Activated CD8-positive, alpha-beta memory T cell treated with anti-CD3 and anti-CD28 coated beads for 24 hours (primary cell): ENCODE measurements at places on chromosomes 3 and 15.

- DNase-seq, result no peak
These were observed at the start of gene TM4SF4 for GRCh38 chr3:149474250-149474817. Gene TM4SF4, plus strand, starts transcription at chr3:149474697. Its CDS starts 181 bp downstream, at chr3:149474878.

DNA sequence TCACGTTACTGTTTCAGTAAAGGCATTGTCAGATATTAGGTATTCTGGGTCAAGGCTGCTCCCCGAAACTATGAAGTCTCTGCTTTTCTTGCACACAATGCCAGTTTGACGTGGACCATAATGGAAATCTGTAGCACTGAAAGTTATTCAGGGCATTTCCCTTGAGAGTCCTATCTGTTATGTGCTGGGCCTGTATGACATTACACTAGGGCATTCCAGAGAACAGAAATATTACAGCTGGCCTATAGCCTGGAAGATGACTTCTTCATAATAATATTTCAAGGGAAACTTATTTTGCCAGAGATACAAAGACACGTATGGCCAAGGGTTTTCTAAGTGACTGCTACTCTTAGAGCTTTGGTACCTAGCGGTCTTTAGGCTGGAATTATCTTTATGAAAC lies 613.6 kb upstream of the CBLB start:
- DNase-seq, result no peak

- no peak for DNase-seq
These were observed 44.7 kb downstream of the GOLIM4 start for GRCh38 chr3:168051070-168051469.

DNA sequence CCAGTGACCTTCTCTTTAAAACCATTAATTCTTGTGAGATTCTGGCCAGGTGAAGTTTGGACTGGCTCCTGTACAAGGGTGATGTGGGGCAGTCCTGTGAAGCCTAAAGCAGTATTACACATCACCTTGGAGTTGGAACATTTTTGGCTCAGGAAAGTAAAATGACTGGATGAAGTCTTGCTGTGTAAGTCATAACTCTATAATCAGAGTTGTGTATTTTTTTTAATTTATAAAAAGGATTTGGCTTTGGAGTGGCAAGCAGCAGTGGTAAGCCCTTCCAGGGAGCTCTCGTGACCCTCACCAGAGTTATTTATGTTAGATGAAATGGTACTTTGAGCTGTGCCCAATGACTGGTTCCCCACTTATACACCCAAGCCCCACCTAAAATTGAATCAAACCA lies 331.2 kb upstream of the DCBLD2 start:
- no peak for DNase-seq

DNA sequence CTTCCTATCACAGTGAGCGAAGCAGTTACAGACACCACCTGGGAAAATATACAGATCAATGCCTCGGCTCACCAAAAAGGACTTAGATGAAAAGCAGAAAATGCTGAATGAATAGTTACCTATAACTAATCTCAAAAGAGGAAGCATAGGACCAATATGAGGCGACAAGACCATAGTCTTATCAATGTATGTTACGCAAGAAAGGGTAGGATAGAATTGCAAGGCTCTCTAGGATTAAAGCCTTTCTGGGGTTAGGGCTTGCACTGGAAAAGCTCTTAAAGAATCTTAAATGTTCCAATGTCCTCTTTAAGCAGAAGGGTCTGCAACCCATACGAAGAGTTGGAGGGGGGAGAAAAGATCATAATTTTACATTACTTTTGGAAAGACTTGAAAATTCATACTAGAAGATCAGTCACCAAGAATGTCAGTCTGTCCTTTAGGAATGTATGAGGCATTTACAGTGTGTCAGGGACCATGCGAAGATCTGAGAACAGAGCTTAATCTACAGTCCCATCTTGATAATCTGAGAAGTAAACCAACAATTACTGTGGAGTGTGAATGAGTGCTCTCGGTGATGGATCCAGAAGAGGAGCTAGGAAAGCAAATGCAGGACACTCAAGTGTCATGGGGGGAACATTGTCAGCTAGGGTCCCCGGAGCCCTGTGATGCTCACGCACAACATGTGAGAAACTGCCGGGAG lies 185.9 kb downstream of the GREM1 start:
- no peak for DNase-seq

- DNase-seq, result no peak
These were observed 81.1 kb downstream of the NUP210 start for GRCh38 chr3:13338996-13339395.

GRCh38 chr15:85618956-85619491 lies 175.7 kb downstream of the KLHL25 start:
- peak; percentile 76 for DNase-seq

- no peak for DNase-seq
These were observed 32.4 kb downstream of the VGLL3 start for GRCh38 chr3:86958534-86958933.

DNA sequence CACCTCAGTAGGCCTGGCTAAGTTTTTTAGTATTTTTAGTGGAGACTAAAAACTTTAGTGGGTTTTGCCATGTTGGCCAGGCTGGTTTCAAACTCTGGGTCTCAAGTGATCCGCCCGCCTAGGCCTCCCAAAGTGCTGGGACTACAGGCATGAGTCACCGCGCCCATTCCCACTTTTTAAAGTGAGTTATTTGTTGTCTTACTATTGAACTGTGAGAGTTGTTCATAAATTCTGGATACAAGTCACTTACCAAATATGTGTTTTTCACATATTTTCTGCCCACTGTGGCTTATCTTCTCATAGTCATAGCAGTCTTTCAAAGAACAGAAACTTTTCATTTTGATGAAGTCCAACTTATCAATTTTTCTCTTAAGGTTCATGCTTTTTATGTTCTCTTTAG lies 29.9 kb upstream of the SPSB4 start:
- no peak for DNase-seq

- no peak for DNase-seq
These were observed 13.3 kb upstream of the SOX2 start for GRCh38 chr3:181698263-181698954.

- DNase-seq, result no peak
These were observed 4.6 kb upstream of the PRKCD start for GRCh38 chr3:53156368-53156834.

- DNase-seq, result no peak
These were observed 169.6 kb upstream of the IL12A start for GRCh38 chr3:159818997-159819500.
